ENCODE measurements at places on chromosomes 16 and 17. TPM values are rescaled to one million over a fixed set of nuclear protein-coding genes. Genes with fewer than 3 reads are reported as not detected.

DNA sequence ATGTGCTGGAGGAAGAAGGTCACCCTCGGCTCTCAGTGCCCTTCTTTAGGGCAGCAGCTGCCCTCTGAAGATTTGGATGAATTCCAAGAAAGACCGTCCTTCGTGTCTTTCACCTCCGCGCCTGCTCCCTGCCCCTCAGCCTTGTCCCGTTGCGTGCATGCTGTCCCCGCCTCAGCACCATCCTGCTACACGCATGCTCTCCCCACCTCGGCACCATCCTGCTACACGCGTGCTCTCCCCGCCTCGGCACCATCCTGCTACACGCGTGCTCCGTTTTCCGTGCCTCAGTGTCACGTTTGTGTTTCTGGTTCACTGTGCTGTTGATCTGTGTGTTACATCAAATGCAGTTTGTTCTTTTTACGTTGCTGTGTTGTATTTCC lies 13.5 kb downstream of the ACSF3 start:
- H3K4me3 ChIP-seq = no peak overlapping the region
- peaks cover 34% of the 10 kb centered on the region for H3K36me3 ChIP-seq
- DNase-seq = no peak
- no peaks in the 10 kb centered on the region for H3K4me1 ChIP-seq
- no peak overlapping the region for H3K27ac ChIP-seq

GRCh38 chr17:9192010-9192409 lies 170.7 kb downstream of the NTN1 start:
- H3K27ac ChIP-seq = no peak overlapping the region
- no peak overlapping the region for H3K4me3 ChIP-seq
- H3K4me1 ChIP-seq = no peaks in the 10 kb centered on the region
- no peaks in the 10 kb centered on the region for H3K36me3 ChIP-seq
- no peak for DNase-seq

GRCh38 chr16:52953215-52953614 lies 99.5 kb downstream of the CHD9NB start:
- DNase-seq = no peak
- no peak overlapping the region for H3K4me3 ChIP-seq
- H3K27ac ChIP-seq = no peak overlapping the region
- H3K4me1 ChIP-seq = no peaks in the 10 kb centered on the region
- no peaks in the 10 kb centered on the region for H3K27me3 ChIP-seq
- H3K36me3 ChIP-seq = no peaks in the 10 kb centered on the region

DNA sequence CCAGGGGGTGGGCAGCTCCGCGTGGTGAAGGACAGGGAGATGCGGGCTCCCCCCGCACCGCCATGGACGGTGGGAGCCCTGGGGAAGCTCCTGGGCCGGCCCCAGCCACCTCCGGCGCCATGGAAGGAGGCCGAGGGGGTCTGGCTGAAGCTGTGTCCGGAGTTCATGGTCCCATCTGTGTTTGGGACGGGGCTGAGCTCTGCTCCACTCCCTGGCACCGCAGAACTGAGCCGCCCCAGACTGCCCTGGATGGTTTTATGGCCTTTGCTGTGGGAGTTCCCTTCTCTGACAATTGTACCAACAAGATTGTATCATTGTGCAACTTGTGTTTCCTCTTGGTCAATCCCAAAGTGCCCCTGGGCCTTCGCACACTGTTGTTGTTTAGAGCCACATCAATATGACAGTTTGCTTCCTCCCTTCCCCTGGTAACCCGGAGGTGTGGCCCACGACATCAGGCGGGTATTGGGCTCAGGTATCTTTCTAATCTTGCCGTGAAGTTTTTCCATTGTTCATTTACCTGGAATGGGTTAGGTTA lies 942 bp downstream of the KRT23 start:
- no peak overlapping the region for H3K4me3 ChIP-seq
- no peaks in the 10 kb centered on the region for H3K27me3 ChIP-seq
- H3K36me3 ChIP-seq = no peaks in the 10 kb centered on the region
- no peak overlapping the region for H3K27ac ChIP-seq
- DNase-seq = no peak
- H3K4me1 ChIP-seq = no peaks in the 10 kb centered on the region

DNA sequence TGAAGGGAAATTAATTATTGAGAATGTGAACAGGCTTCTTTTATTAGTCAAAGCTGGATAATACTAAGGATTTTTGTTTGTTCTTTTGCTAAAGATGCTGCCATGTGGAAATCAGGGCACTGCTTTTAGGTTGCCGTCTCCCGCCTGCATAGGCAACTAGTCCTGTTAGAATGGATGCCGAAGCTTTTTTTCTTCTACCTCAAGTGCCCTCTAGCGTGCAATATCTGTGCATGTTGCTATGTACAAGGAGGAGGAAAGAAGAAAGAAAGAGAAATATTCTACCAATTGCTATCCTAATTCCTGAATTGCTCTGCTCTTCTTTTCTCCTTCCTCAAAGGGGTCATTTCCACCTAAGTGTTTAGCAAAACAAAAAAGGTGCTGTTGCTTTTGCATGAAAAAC lies 5.2 kb upstream of the CDH8 start:
- no peak for DNase-seq
- H3K4me1 ChIP-seq = no peaks in the 10 kb centered on the region

The STXBP4 gene
- total RNA-seq = 50.9 TPM

Data from thyroid gland (tissue), 4 donors.